Posterior vena cava (tissue), 2 donors: ENCODE measurements at places on chromosomes 1 and 21. TPM values are rescaled to one million over a fixed set of nuclear protein-coding genes. Genes with fewer than 3 reads are reported as not detected.

The KRTAP11-1 gene
- total RNA-seq = not detected

The SPRR1B gene
- total RNA-seq = not detected

The SYTL1 gene
- 1.9 TPM for total RNA-seq

The ATF3 gene
- total RNA-seq = 43.4 TPM

DNA sequence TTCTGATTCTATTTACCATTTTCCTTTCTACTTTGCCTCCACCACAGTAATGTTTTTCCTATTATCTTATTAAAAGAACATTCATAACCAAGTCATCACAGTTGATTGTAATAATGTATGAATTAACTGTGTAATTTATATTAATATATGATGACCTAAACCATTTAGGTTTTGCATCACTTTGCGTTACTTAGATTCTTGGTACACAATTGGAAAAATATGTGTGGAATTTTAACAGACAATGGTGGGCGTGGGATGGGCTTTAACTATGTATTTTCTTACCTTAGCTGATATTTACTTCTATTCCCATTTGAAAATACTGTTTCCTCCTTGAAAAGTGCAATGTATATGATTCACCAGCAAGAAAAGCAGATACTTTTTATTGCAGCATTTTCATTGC is 3.6 kb downstream of the KRTAP21-3 start:
- DNase-seq = no peak

- no peak for DNase-seq
Measured at GRCh38 chr1:234458352-234459017, 20.5 kb downstream of the TARBP1 start.

The CIART gene
- 6.7 TPM for total RNA-seq

DNA sequence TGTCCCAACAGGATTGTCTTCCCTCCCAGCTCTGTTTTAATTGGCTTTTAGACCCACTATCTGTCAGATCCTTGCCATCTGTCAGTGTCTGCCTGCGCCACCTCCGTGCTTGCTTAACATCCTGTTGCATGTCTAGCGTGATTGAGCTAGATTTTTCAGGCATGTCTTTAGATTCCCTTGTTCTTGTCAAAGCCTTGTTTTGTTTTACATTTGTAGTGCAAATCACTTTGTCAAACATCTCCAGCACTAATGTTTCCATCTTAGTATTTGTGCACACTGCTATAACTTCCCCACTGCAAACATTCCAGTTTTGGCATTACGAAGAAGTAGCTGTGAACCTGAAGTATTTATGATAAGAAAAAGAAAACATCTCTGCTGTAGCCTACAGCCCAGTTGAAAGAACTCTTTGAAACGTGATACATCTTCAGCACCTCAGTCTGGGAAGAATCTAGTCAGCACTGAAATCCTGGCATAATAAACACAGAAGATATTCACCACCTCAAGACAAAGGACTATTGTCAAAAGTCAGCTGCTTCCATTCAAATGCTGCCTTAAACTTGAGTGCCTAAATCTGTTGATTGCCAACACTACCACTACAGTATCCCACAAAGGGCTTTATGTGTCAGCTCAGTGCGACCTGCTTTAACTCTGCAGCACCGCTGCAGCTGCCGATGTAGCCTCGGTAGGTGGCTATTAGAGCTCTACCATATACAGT is 105.0 kb downstream of the FNBP1L start:
- no peak for DNase-seq

DNA sequence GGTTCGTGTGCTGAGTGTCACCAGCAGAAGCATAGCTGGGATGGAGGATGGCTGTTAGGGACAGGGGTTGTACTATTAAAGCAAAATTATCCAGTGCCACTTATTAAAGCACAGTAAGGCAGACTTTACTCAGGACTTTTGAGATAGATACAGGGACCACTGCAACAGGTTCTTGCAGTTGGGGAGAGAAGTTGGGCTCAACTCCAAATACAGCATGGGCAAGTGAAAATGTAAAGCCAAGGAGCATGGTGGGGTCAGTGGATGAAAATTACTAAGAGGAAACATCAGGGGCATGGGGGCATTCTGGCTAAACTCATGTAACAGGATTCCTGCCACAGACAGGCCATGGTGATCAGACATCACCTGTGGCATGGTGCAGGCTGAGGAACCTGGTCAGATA is 15.0 kb upstream of the REN start:
- DNase-seq = peak; percentile 5

The MYCL gene
- total RNA-seq = 0.14 TPM

The ATP1A2 gene
- 4.1 TPM for total RNA-seq

DNA sequence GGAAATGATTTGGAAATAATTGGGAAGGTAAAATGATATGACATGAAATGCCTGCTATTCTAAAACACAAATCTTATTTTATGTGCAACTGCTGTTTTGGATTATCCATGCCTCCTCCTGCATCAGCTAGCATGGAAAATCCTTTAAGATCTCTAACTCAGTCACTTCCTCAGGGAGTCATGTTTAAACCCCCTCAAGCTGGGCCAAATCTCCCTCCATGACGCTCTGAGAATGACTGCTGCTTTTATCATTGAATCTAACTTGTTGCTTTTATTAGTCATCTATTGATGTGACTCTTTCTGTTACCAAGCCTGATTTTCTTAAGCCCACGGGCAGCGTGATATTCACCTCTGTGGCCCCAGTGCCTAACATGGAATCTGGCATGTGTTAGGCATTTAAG is 324.8 kb downstream of the DISC1 start:
- no peak for DNase-seq

The TFF2 gene
- total RNA-seq = not detected

DNA sequence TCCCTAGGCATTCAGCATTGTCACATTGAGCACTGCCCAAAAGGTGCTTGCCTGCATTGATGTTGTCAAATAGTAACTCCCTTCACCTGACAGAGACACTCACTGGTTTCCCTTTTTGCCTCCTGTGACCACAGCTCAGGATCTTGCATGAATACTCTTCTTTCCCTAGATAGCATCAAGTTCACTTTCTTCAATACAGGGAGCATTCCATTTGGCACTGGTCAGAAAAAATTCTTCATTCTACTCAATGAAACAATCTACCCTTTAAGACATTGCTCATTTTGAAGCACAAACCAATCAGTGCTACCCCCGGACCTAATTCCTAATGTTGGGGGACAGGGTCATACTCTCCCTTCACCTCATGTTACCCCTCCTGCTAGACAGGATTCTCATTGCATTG is 319.0 kb upstream of the SNX7 start:
- DNase-seq = no peak

DNA sequence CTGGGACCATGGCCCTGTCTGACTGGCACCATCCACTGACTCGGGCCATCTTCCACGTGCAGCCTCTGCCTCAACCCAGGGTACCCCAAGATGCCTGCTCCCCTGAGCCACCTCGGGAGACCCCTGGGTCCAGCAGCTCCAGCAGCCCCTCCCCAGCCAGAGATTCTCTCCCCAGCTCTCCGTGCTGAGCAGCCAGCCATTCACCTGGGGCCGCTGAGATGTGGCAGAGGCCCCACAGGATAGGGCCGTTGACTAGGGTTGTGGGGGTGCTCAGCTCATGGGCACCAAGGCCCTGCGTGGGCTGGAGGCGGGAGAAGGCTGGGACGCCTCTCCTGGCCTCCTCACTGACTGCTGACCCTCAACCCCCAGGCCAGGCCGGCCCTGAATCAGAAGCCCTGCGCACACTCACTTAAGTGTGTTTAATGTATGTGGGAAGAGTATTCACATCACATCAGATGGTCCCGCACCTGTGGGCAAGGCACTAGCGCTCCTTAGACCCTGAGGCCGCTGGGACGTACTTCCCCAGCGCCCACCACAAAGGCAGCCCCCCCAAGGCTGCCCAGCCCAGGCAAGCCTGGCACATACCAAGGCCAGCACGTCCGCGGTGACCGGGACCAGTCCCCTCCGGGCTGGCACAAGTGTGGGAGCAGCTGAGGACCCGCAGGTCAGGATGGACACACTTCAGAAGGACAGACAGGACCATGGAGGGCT is 27.8 kb downstream of the SLC19A1 start:
- peak; percentile 77 for DNase-seq

GRCh38 chr1:176987016-176987415 is 177.5 kb downstream of the ASTN1 start:
- no peak for DNase-seq

- DNase-seq = no peak
Measured at GRCh38 chr1:226486161-226486560, 62.4 kb upstream of the STUM start.
